ENCODE measurements at places on chromosomes 2 and 18.

- no peak for DNase-seq
Observed at GRCh38 chr2:114699423-114699944, 257.0 kb downstream of the DPP10 start.

GRCh38 chr2:140947236-140947635 lies 1183.6 kb downstream of the LRP1B start:
- no peak for DNase-seq

GRCh38 chr2:24955232-24955631 lies 16.5 kb downstream of the DNAJC27 start:
- DNase-seq: no peak

- DNase-seq: no peak
Observed at GRCh38 chr18:189254-189653, 30.9 kb downstream of the USP14 start.

- DNase-seq: no peak
Observed at GRCh38 chr2:219560037-219560892, 11.1 kb downstream of the OBSL1 start.

GRCh38 chr2:4515871-4516761 lies 812.7 kb downstream of the DCDC2C start:
- DNase-seq: no peak

DNA sequence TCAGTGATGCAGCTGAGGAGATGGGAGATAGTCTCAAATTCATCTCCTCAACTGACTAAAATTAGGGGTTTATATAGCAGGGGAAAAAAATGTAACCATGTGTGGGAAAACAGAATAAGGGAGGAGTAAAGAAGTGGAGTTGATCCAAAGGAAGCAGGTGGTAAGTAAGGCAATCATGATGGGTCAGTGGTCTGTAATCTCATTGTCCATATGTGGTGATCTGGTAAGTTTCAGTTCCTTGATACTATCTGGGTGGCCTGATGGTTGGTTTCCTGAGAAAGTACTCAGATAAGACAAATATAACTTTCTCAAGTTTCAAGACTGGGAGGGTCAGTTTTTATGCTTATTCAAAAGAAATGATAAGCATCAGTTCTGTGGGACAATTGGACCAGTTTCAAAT lies 312.3 kb upstream of the KCNJ3 start:
- DNase-seq: no peak

DNA sequence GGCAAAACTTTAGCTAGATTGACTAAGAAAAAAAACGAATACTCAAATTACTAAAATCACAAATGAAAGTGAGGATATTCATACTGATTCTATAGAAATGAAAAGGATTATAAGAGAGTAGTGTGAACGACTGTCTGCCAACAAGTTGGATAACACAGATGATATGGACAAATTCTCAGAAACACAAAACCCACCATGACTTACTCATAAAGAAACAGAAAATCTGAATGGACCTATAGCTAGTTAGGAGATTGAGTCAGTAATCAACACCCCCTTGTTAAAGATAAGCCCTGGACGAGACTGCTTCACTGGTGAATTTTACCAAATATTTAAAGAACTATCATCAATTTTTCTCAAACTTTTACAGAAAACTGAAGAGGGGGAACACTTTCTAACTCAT lies 108.8 kb upstream of the TMEM200C start:
- DNase-seq: no peak

GRCh38 chr2:38547791-38548190 lies 54.9 kb downstream of the HNRNPLL start:
- DNase-seq: no peak

DNA sequence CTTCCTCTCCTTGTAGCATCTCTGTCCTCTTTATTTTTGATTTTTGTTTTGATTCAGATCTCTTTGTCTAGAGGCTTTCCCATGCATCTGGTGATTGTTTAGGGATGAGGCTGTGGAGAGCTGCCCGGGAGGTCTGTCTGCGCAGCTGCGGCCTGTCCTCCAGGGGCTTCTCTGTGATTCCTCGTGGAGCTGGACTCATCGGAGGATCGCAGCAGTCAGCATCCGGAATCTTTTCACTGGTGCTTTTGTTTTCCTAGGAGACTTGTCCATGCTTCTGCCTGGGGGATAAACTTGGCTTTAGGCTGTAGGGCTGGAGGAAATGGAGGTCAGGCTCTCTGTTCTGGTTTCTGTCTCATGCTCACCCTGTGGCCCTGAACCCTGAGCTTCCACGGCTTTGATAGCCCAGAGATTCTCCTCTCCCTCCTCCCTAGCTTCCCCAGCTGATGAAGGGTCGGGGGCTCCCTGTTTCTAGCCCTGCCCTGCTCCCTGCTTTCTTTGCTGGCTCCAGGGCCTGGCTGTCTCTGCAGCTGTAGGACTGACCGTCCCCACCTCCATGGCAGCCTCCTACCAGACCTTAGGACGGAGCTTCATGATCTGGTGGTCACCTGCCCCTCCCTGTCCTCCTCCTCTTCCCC lies 35.5 kb downstream of the ZNF532 start:
- no peak for DNase-seq

DNA sequence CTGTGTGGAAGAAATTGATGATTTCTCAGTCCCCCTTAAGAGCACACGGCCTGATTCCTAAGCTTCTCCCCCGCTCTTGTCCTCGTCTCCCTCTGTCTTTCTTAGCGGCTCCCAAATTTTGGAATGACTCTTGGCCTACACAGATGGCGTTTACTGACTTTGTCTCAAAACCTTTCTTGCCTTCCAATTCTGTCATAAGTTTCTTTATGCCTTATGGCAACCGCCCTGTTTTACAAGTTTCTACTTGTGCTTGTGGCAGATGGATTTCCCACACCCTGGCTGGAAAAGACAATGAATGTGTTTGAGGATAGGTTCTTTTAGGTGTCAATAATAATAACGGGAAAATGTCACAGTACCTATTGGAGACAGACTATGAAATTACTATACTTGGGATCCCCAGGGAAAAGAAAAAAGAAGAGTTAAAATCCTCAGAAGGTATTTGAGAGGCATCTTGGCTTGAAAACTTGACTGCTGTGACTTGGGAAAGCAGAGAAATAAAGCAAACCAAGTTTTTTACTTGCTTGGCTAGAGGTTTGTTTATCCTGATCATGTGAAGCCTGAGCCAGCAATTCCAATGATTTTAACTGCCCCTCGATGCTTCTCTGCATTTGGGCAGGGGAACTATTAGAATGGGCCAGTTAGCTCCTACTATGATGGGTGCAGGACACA lies 276.4 kb downstream of the HRH4 start:
- no peak for DNase-seq

GRCh38 chr2:34012715-34013302 lies 413.7 kb upstream of the FAM98A start:
- DNase-seq: peak; percentile 47

GRCh38 chr18:6001867-6002266 lies 106.5 kb upstream of the TMEM200C start:
- DNase-seq: no peak

- no peak for DNase-seq
Observed at GRCh38 chr2:119433636-119434327, 2.1 kb downstream of the TMEM37 start.

DNA sequence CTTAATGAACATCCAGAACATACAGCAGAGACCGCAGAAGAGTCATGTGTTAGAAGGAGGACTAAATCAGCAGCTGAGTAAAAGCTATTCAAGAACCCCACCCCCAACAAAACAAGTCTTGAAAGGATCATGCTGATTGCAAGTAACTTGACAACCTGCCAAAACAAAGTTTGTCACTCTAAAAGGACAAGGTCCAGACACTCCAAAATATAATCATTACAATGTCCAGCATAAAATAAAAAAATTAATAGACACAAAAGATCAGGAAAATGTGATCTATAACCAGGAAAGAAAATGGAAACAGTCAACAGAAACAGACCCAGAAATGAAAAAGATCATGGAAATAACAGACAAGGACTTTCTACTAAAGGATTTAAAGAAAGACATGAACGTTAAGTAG lies 28.5 kb downstream of the CCDC88A start:
- no peak for DNase-seq

GRCh38 chr18:80181642-80182461 lies 65.5 kb downstream of the PARD6G start:
- DNase-seq: no peak

All from GDM1 (cell line).